ENCODE measurements at places on chromosomes 11 and 22. TPM values are rescaled to one million over a fixed set of nuclear protein-coding genes. Genes with fewer than 3 reads are reported as not detected.

DNA sequence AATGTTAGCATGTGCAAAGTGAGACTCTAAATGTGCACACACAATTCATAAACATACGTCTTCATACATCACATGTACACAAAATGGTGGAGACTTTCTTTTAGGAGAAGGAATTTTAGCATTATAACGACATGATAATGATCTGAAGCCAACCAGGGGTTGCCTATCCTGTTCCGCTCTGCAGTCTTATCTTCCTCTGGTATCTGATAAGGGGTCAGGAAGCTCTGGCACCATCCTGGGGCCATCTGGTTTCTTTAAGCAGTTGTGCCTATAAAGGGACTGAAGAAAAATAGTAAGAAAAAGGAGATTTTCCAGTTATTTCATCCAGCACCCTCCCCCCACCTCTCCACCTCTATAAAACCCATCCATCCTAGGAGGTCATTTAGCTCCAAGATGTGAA, 5.8 kb upstream of the NUP50 start:
- no peak for DNase-seq

DNA sequence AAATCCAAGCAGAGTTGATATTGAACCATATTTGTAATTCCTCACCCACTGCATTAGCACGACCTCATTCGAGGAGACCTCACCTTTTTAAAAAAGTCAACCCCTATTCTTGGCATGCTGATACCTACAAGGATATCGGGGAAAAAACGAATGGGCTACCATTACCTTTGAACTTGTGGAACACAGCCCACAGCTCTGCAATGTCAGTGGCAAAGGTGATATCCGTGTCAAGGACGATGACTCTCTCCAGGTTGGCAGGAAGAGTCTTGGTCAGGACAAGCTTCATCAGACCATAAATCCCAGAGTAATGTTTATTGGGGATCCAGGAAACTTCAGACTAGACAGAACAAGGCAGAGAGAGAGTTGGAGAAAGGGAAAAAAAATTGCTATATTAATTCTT, 355.6 kb downstream of the LARGE1 start:
- DNase-seq, result no peak

GRCh38 chr11:71462726-71463125, 9.7 kb downstream of the NADSYN1 start:
- no peak for DNase-seq

GRCh38 chr11:76742902-76743301, 40.3 kb upstream of the TSKU start:
- DNase-seq, result no peak

DNA sequence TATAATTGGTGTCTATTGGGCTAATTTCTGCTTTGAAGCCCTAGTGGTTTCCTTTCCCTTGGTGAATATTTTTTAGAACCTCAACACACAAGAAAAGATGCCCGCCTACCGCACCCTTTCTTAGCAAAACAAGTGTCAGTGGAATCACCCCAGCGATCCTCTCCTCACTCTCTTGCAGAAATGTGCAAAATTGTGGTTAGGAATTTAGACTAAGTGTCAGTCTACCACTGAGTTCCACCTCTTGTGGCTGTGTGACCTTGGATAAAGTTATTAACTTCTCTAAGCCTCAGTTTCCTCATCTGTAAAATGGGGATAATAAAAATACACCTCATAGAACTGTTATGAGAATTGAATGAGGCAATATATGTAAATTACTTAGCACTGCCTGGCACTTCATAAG, 5.3 kb upstream of the JAML start:
- no peak for DNase-seq

DNA sequence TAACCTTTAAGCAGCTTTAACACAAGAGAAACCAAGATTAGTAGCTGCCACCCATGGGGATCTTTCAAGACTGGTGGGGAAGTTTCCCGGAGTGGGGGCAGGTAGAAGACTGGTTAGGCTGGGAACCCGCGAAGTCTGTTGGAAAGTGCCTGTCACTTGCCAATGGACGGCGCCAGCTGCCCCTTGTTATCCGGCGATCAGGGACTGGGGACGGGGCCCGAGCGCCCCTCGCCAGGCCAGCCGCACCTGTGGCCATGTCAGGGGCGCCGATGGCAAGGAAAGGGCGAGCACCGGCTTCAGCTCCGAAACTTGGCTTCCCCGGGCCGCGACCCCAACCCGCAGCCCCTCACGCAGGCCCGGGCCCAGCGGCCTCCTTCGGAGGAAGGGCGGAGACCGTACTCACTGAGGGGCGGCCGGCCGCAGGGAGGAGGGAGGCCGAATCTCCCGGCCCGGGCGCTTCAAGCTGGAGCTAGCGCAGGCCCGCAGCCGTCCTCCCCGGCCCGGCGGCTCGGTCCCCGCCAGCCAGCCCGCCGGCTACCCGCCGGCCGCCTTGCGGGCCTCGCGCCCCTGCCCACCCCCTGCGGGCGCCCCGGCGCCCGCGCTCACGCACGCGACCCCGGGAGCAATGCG, 539 bp downstream of the EIF4ENIF1 start:
- DNase-seq, result no peak

- DNase-seq, result no peak
These were observed 55.2 kb downstream of the SC5D start for GRCh38 chr11:121347813-121348212.

- DNase-seq, result no peak
These were observed 243.6 kb downstream of the NELL1 start for GRCh38 chr11:20912922-20913512.

DNA sequence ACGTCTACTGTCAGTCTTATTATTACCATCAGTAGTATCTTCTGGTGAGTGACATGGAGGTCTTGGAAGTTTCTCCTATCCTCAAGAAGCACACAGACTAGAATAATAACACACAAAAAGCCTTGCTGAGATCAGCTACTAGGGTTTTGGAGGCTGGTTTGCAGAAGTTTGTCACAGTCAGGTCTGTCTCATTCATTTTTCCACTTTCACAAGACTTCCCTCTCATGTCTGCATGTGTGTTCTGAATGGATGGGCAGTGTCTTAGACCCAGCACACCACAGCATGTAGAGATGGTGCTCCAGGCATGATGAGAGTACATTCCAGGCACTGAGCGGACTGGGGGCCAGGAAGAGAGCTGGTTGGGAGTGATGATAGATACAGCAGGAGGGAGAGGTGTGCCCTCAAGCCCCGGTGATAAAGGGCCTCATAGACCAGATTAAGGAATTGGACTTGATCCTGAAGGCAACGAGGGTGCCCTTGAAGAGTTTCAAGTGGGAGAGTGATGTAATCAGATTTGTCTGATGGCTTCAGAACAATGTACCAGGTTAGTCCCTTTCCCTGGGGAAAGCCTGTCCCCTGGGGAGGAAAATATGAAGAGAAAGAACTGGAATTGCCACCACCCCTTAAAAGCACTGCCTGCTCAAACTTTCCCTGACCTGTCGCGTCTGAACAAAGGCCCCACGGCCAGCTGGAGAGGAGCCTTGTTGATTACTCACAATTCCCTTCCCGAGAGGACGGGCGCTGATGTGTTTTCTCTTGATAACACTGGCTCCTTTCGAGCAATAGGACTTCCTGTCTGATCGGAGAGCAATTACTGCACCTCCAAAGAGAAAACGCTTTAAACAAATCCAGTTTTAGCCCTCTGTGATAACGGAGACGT, 45.1 kb upstream of the LMO2 start:
- no peak for DNase-seq

DNA sequence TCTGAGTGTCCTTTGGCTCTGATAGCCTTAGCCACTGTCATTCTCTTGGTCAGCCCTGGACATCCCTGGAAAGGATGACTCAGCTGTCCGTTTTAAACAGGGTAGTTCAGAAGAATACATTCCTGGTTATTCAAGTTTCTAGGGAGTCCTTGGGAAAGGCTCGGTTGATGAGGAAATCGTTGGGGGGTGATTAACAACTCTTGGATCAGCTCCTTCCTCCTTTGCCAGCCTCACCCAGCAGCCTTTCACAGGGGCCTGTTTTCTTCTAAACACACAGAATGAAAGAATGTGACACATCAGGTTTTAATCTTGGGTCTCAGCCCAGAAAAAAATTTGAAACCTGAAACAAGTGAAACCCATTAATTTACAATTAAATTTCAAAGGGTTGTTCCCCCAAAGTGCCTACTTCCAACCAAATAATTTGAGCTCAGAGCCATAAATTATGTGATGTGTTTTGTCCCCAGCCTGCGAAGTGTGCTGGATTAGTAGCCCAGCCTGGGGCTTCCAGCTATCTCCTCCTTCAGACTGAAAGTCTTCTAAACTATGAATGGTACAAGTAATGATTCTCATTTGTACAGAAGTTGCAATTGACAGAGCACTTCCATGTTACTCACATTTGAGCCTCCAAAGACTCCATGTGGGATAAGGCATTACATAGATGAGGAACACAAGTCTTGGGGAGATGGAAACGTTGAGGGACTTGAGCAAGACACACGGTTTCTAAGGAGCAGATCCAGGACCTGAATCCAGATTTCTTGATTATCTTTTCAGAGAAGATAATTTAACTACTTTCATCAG, 19.3 kb upstream of the MRGPRX2 start:
- DNase-seq, result no peak

DNA sequence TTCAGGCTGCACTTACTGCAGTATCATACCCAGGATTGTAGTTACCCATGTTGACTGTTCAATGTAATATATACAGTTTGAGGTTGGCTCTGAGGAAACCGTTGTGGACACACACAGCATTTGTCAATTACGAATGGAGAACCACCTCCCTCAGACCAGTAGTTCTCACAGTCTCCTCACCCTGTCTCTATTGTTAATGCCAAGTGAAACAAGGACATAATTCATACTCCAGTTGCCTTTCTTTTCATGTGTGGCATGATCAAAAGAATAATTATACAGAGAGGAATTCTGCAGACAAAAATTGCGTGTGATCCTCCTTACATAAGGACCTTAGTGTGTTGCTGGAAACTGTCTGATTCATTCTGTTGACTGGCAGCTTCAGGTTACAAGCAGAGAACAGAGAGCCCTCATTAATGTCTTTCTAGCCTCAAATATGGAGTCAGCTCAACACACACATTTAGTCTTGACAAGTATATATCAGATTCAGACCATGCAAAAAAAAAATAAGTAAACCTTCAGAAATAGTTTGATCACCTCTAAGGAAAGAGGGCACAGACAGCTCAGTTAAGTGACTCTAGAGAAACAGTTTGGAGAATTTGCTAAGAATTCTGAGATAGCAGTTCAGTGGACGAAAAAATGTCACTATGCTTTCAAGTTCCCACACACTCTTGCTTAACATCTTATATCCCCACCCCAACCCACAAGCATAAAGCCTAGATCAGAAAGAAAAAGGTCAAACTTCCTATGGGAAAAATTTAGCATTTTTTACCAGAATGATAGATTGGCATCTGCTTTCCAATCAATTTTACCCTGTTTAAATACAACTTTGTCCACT, 96.1 kb downstream of the MAML2 start:
- DNase-seq, result no peak

DNA sequence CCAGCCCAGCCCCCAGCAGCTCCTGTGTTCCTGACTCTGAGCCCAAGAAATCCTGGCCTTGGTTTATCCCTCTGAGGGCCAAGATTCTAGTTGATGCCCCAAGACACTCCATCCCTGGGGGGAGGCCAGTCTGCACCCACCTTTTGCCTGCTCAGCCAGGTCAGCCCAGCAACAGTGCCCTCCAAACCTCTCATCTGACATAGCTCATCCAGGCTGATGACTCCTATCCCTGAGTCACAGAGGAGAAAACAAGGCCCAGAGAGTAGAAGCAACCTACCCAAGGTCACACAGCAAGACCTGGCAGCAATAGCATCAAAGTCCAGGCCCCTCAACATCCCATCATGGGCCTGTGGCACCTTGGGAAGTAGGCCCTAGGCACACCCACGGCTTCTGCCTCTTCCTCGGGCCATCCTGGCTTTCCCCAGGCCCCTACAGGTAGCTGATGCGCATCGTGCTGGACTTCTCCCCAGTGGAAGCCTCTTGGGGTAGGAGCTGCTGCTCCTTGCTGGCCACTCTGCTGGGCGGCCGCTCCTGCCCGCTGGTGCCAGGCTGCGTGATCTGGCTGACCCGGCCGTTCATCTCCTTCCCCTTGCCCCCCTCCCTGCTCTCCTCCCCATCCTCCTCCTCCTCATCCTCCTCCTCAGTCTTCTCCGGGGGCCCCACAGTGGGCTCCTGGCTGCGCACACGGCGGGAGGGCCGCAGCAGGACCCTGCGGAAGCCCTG, 6.0 kb downstream of the SSTR3 start:
- no peak for DNase-seq

GRCh38 chr22:44244265-44244822, 63.6 kb downstream of the PARVG start:
- no peak for DNase-seq

- no peak for DNase-seq
These were observed 35.0 kb downstream of the TIMP3 start for GRCh38 chr22:32836280-32837123.

- DNase-seq, result peak; percentile 63
These were observed 14.4 kb upstream of the LRP5 start for GRCh38 chr11:68297812-68298658.

DNA sequence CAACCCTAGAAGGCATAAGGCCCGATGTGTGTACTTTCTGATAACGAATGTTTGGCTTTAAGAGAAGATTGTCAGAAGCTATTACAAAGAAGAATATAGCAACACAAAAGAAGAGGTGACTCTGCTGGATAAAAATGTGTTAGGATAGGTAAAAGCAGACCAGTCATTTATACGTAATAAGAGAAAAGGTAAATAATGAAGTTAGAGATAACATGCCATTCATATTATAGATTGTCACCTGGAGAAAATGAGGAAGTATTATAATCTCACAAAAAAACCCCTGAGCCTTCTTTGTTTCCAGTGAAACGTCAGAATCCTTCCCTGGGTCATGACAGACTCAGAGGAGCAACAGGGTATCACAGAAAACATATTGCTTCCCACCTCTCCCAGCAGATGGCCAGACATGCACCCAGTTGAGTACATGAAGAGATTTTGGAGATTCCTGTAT, 36.1 kb downstream of the PPFIA1 start:
- no peak for DNase-seq

GRCh38 chr22:26981541-26981940, 324.2 kb downstream of the MIAT start:
- no peak for DNase-seq

GRCh38 chr11:69318093-69318420, 24.1 kb downstream of the MYEOV start:
- no peak for DNase-seq

GRCh38 chr11:43819926-43820325, 60.7 kb upstream of the ALKBH3 start:
- no peak for DNase-seq

DNA sequence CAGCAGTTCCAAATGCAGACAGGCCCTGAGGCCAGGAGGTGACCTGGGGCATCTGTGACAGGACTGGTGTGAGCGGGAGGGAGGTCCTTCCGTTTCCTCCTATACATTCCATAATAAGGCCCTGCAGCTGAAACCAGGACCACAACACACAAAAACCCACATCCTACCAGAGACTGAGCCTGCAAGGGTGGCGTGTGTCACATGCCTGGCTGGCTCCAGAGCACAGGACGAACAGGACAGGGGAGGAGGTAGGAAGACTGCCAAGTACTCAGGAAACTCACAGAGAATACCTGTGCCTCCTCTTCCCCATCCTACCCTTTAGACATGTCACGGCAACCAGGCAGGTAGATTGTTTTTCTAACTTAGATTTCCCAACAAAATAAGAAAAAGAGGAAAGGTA, 103.9 kb downstream of the ARL14EP start:
- no peak for DNase-seq

SERPING1 gene
- 138 TPM for polyA plus RNA-seq

SCUBE1 gene
- polyA plus RNA-seq, result 10.9 TPM

ADM2 gene
- 3.8 TPM for polyA plus RNA-seq

PLEKHB1 gene
- 12.2 TPM for polyA plus RNA-seq

ZDHHC8 gene
- 52.1 TPM for polyA plus RNA-seq

C11orf52 gene
- polyA plus RNA-seq, result 8.7 TPM

MIAT gene
- polyA plus RNA-seq, result 0.85 TPM

P4HA3 gene
- 0.86 TPM for polyA plus RNA-seq

SCN2B gene
- polyA plus RNA-seq, result 3.5 TPM

SUSD2 gene
- polyA plus RNA-seq, result 13.8 TPM

OR51B5 gene
- polyA plus RNA-seq, result 0.33 TPM

MYBPC3 gene
- not detected for polyA plus RNA-seq

SLC17A6 gene
- not detected for polyA plus RNA-seq

All from renal cortex interstitium (tissue), 15 donors.